ENCODE measurements at places on chromosomes 11 and 22. TPM values are rescaled to one million over a fixed set of nuclear protein-coding genes. Genes with fewer than 3 reads are reported as not detected.

OR51B5 gene
- 0.50 TPM for total RNA-seq

BAIAP2L2 gene
- 2.1 TPM for total RNA-seq

DNA sequence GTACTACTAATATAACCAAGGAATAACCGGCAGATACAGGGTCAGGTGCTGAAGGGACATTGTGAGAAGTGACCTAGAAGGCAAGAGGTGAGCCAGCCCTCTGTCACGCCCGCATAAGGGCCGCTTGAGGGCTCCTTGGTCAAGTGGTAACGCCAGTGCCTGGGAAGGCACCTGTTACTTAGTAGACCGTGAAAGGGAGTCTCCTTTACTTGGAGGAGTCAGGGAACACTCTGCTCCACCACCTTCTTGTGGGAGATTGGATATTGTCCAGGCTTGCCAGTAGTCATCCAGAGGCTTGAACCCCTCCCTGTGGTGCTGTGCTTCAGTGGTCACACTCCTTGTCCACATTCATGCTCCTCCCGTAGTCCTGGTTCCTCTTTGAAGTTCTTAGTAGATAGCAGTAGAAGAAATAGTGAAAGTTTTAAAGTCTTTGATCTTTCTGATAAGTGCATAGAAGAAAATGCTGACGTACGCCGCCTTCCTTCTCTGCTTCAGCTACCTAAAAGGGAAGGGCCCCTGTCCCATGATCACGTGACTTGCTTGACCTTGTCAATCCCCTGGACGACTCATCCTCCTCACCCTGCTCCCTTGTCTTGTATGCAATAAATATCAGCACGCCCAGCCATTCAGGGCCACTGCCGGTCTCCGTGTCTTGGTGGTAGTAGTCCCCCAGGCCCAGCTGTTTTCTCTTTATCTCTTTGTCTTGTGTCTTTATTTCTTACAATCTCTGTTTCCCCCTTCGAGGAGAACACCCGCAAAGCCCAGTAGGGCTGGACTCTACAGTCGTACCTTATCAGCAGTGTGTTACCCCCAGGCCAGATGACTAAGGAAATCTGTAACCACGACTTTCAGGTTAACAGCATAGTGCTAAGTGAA is 6.1 kb downstream of the NUP50 start:
- peak; percentile 98 for ATAC-seq

GRCh38 chr22:31090217-31091085 is 9.3 kb downstream of the SMTN start:
- no peak for ATAC-seq

DNA sequence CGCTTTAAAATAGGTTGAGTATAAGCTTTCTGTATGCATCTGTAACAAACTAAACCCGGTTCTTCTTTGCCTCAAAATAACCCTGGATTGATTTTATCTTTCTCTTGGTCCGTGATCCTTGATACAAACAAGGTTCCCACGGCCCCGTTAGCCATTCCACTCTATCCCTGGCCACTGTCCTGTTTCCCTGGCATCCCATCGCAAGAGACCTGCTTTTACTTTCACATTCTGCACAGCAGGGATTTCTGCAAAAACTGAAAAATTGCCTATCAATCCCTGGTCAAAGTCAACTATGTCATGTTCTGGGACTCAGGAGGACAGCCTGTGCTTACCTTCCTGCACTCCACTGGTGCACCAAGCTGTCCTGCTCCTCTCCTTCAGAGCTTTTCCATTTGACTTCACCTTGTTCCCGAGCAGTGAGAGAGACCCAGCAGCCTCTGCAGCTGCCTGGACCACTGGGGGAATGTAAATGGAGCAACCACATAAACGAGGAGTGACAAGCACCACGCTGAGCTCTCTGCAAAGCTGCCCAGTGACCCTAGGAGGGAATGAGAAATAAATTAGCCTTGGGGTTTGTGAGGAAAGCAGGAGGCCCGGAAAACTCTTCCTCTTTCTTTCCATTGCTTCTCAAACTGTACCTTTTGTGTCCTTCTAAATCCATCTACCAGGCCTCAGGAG is 175.9 kb downstream of the NTM start:
- ATAC-seq, result no peak

Measured in activated T-helper 17 cell treated with anti-CD3 and anti-CD28 coated beads, Interleukin-2, amount 50 U/mL, for 72 hours (primary cell).